ENCODE measurements at places on chromosomes 16 and 17. TPM values are rescaled to one million over a fixed set of nuclear protein-coding genes. Genes with fewer than 3 reads are reported as not detected.

DNA sequence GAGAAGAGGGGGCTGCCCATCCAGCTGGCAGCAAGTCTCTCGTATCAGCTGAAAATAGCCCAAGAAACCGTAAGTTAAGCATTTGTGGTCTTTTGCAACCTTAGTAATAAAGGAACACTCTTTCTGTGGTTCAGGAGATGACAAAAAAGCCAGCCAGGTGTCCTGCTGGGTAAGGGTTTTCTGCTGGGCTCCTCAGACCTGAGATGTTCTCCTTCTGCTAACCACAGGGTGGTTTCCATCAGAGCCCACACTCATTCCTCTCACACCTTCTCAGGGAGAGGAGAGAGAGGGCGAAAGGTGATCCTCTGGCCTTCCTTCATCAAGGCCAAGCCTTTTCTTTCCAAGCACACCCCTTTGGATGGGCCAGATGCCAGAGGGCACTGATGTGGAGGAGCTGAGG lies 70.7 kb downstream of the TEX14 start:
- H3K36me3 ChIP-seq = no peaks in the 10 kb centered on the region
- H3K27me3 ChIP-seq = no peaks in the 10 kb centered on the region
- no peak overlapping the region for H3K27ac ChIP-seq
- 0 out of 2 replicates have a peak, but pooled peaks cover 4% of the 10 kb centered on the region for H3K4me1 ChIP-seq
- no peak overlapping the region for H3K4me3 ChIP-seq

DNA sequence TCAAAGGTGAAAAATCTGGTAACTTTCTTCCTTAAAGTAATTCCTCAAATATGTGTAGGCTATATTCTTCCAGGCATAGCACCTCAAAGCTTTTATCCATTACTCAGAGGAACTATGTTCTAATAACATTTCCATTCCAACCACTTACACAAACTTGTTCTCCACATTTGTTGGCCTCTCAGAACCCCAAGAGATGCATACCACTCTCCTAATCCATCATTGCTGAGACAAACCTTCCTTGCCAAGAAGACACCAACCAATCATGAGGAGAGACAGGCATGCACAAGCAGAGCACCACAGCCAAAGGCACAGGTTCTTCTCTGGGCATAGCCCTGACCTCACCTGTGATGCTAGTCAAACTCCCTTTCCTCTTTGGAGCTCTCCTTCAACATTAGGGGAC lies 20.9 kb downstream of the CDH11 start:
- H3K36me3 ChIP-seq = no peaks in the 10 kb centered on the region
- H3K4me3 ChIP-seq = no peak overlapping the region
- no peaks in the 10 kb centered on the region for H3K4me1 ChIP-seq
- H3K27me3 ChIP-seq = no peaks in the 10 kb centered on the region

DNA sequence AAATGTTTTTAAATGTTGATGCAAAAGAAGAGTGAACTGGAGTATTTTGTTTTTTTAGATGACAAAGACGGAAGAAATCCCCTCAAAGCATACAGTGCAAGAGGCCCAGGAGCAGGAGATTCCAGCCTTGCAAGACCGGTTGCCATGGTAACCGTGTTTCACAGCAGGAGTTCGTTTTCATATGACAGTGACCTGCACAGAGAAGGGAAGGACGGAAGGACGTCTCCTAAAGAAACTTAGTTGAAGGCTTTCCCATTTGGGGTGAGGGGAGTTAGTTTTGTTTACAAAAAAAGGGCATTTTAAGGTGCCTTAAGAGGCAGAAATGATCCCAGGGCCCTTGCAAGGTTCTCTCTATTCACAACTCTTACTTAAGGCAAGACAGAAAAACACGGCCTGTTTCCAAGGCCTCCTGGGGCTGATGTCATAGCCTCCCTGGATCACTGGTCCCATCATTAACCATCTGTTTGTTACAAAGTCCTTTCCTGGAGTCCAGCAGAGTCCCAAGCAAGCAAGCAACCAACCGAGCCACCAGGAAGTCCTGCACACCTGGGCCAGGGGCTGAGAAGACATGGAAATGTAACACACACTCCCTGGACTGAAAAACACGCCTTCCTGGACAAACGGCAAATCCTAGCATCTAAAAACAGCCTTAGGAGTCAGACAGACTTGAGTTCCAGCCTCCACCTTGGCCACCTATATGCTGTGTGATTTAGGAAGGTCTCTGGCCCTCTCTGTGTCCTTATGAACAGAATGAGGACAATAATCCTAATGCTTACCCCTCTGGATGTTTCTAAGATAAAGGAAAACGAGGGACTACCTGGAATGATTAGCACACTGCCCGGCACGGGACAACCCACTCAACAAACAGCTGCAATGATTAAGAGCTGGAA lies 30.3 kb upstream of the RPH3AL start:
- peaks cover 22% of the 10 kb centered on the region for H3K4me1 ChIP-seq
- H3K27ac ChIP-seq = peak overlapping the region; percentile 40
- no peak overlapping the region for H3K4me3 ChIP-seq

- no peak overlapping the region for H3K27ac ChIP-seq
- H3K4me3 ChIP-seq = no peak overlapping the region
- no peaks in the 10 kb centered on the region for H3K27me3 ChIP-seq
- DNase-seq = no peak
- no peaks in the 10 kb centered on the region for H3K36me3 ChIP-seq
These were observed 214.6 kb upstream of the SALL1 start for GRCh38 chr16:51365715-51366114.

- H3K36me3 ChIP-seq = no peaks in the 10 kb centered on the region
- H3K4me3 ChIP-seq = no peak overlapping the region
- H3K27ac ChIP-seq = no peak overlapping the region
- H3K4me1 ChIP-seq = no peaks in the 10 kb centered on the region
- DNase-seq = no peak
These were observed 4.8 kb upstream of the SHISA9 start for GRCh38 chr16:12896562-12896961.

- H3K36me3 ChIP-seq = no peaks in the 10 kb centered on the region
- DNase-seq = no peak
- H3K27me3 ChIP-seq = no peaks in the 10 kb centered on the region
- H3K4me1 ChIP-seq = peaks cover 6% of the 10 kb centered on the region
These were observed 277.6 kb downstream of the CBLN1 start for GRCh38 chr16:49003992-49004391.

- DNase-seq = no peak
- no peaks in the 10 kb centered on the region for H3K4me1 ChIP-seq
- H3K36me3 ChIP-seq = no peaks in the 10 kb centered on the region
- no peak overlapping the region for H3K27ac ChIP-seq
- peaks cover 2% of the 10 kb centered on the region for H3K27me3 ChIP-seq
- no peak overlapping the region for H3K4me3 ChIP-seq
These were observed 212.3 kb upstream of the CDH13 start for GRCh38 chr16:82414476-82414875.

- peak; percentile 65 for DNase-seq
- H3K4me1 ChIP-seq = peaks cover 47% of the 10 kb centered on the region
- no peaks in the 10 kb centered on the region for H3K36me3 ChIP-seq
- peak overlapping the region; percentile 63 for H3K27ac ChIP-seq
- no peak overlapping the region for H3K4me3 ChIP-seq
These were observed 12.3 kb upstream of the UBE2I start for GRCh38 chr16:1297018-1297696.

GRCh38 chr16:85461814-85462713 lies 151.1 kb upstream of the GSE1 start:
- DNase-seq = peak; percentile 47
- no peaks in the 10 kb centered on the region for H3K27me3 ChIP-seq
- peak overlapping the region; percentile 40 for H3K4me3 ChIP-seq
- no peak overlapping the region for H3K27ac ChIP-seq
- no peaks in the 10 kb centered on the region for H3K36me3 ChIP-seq

DNA sequence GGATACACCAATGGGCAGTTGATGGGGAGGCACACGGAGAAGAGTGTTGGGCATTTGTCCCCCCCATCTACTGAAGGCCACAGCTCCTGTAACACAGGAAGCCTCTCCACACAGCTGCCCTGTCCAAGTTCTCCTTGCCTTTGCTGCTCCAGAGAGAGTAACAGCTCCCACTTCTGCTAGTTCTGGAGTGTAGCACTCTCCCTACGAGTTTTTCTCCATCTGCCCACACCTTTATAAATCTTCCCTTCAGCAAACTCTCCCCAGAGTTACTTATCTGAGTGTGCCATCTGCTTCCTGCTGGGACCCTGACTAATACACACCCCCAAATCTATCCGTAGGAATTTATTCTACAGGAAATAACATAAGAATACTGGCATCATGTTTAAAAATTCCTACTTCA lies 42.6 kb upstream of the ERN1 start:
- no peaks in the 10 kb centered on the region for H3K27me3 ChIP-seq
- H3K4me3 ChIP-seq = no peak overlapping the region
- no peak for DNase-seq
- no peak overlapping the region for H3K27ac ChIP-seq
- no peaks in the 10 kb centered on the region for H3K36me3 ChIP-seq

DNA sequence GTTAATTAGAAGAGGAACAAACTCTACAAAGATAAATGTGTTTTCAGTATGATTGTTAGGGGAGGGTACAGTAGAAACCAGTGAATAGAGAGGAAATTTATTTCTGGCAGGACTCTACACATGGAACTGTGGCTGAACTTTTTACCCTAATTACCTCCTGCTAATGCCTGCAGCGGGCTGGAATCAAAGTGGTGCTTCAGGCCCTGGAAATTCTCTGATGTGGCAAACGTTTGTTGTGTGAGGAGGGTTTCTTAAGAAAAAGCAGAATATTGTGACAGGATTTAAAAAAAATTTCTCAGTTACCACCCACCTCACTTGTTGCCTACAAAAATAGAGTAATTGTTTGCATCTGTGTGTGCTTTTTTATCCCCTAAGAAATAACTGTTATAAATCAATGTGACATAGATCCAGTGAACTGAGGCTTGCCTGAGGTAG lies 154.5 kb downstream of the BCAS3 start:
- no peaks in the 10 kb centered on the region for H3K27me3 ChIP-seq
- H3K36me3 ChIP-seq = no peaks in the 10 kb centered on the region
- no peaks in the 10 kb centered on the region for H3K4me1 ChIP-seq

DNA sequence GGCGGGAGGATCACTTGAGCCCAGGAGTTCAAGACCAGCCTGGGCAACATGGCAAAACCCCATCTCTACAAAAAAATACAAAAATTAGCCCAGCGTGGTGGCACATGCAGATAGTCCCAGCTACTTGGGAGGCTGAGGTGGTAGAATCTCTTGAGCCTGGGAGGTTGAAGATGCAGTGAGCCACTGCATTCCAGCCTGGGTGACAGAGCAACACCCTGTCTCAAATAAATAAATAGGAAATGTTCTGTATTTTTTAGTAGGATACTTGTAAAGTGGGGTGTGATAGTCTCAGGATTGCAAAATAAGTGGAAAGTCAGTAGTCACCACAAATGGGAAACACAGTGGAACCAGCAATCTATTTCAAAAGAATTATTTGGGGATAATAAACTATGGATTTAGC lies 4.0 kb downstream of the RSPRY1 start:
- no peak overlapping the region for H3K4me3 ChIP-seq
- no peak for DNase-seq
- H3K27ac ChIP-seq = no peak overlapping the region
- H3K27me3 ChIP-seq = no peaks in the 10 kb centered on the region

GRCh38 chr17:7380855-7381683 lies at the start of gene TNK1:
TNK1 (plus strand) TSS chr17:7381089; CDS start chr17:7382927, 1,838 bp downstream.
- H3K36me3 ChIP-seq = no peaks in the 10 kb centered on the region
- H3K4me3 ChIP-seq = peak within 1 kb of the TSS; percentile 55
- H3K27ac ChIP-seq = peak within 1 kb of the TSS; percentile 2
- H3K4me1 ChIP-seq = no peaks in the 10 kb centered on the region
- H3K27me3 ChIP-seq = no peaks in the 10 kb centered on the region

GRCh38 chr16:2278272-2278608 lies 10.3 kb upstream of the RNPS1 start:
- H3K27me3 ChIP-seq = no peaks in the 10 kb centered on the region
- DNase-seq = peak; percentile 21
- no peak overlapping the region for H3K27ac ChIP-seq
- no peaks in the 10 kb centered on the region for H3K4me1 ChIP-seq
- H3K4me3 ChIP-seq = no peak overlapping the region

DNA sequence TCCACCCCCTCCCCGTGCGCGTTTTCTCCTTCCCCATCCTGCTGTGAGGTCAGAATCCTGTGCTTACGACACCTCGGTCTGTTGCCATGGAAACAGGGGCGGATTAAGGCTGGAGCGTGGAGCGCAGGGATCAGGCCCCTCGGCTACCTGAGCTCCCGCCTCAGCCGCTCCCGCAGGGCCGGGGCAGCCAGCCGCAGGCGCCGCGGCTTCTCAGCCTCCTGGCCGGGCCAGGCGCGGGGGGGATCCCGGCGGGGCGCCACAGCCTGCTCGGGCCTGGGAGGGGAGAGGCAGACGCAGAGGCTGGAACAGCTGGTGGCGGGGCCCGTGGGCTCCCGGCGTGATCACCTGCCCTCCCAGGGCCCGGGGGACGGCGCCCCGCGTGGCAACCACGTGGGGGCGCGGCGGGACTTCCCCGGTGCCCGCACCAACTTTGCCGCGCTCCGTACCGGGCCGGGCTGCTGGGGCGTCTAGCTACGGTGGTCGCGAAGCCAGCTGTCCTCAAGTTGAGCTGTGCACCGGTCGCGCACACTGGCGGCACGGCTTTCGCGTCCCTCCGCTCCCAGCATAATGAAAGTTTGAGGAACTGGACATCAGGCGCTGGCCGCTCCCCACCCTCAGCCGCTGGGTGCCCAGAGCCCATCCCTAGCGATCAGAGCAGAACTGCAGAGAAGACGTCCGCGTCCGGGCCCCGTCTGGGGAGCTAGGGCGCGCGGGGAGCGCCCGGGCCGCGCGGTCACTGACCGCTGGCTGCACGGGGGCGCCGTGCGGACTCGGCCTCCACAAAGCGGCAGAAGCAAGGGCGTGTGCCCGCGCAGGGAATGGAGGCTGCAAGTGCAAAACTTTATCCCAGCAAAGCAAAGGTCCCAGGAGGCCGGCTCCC lies 1.2 kb downstream of the RTN4RL1 start:
- DNase-seq = peak; percentile 72
- H3K27ac ChIP-seq = no peak overlapping the region
- H3K36me3 ChIP-seq = no peaks in the 10 kb centered on the region
- peaks cover 18% of the 10 kb centered on the region for H3K4me1 ChIP-seq

DNA sequence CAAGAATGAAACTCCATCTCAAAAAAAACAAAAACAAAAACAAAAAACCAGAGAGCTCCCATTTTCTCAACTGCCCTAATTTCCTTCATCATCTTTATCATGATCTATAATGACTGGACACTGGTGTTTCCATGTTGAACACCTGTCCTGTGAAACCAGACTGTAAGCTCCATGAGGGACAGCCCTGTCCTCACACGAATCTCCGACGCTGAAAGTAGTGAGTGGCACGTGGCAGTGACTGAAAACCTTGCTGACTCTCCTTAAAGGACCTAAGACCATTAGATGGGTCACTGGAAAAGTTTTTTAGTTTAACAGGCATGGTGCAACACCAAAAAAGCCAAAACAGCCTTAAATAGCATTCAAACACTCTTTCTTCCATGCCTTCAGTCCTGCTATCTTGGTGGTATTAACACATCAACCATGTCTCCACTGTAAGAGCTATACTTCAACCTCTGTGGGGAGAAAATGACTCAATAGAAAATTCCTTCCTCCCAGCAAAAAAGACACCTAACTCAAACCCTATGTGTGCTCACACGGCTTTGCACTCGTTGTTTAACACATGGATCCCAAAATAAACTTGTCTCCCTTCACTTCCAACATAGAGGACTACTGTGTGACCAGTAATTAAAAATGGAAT lies 8.3 kb downstream of the AXIN2 start:
- H3K4me1 ChIP-seq = peaks cover 59% of the 10 kb centered on the region
- H3K27ac ChIP-seq = no peak overlapping the region
- no peaks in the 10 kb centered on the region for H3K27me3 ChIP-seq

SCIMP gene
- total RNA-seq = not detected

IL34 gene
- 0.49 TPM for total RNA-seq

IRX5 gene
- 27.7 TPM for total RNA-seq

CIITA gene
- total RNA-seq = 0.27 TPM

OMG gene
- not detected for total RNA-seq

Data from Caco-2 (cell line).